ENCODE measurements at places on chromosomes 5 and 9. TPM values are rescaled to one million over a fixed set of nuclear protein-coding genes. Genes with fewer than 3 reads are reported as not detected.

- no peak for DNase-seq
Measured at GRCh38 chr9:129071526-129072126, 9.3 kb upstream of the DOLPP1 start.

DNA sequence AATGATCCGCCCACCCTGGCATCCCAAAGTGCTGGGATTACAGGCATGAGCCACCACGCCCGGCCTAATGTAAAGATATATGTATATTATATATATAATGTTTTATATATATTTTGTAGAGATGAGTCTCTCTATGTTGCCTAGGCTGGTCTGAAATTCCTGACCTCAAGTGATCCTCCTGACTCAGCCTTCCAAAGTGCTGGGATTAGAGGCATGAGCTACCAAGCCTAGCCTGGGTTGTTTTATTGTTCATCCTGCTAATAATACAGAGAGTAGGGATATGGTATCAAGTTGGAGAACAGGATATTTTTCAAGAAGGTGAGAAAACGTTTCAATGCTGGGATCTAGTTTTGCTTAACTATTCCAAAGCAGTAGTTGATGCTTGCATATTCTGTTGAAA lies 2.9 kb downstream of the SEC24A start:
- DNase-seq = no peak

- no peak for DNase-seq
Measured at GRCh38 chr9:33952066-33952465, 96.6 kb downstream of the UBAP2 start.

DNA sequence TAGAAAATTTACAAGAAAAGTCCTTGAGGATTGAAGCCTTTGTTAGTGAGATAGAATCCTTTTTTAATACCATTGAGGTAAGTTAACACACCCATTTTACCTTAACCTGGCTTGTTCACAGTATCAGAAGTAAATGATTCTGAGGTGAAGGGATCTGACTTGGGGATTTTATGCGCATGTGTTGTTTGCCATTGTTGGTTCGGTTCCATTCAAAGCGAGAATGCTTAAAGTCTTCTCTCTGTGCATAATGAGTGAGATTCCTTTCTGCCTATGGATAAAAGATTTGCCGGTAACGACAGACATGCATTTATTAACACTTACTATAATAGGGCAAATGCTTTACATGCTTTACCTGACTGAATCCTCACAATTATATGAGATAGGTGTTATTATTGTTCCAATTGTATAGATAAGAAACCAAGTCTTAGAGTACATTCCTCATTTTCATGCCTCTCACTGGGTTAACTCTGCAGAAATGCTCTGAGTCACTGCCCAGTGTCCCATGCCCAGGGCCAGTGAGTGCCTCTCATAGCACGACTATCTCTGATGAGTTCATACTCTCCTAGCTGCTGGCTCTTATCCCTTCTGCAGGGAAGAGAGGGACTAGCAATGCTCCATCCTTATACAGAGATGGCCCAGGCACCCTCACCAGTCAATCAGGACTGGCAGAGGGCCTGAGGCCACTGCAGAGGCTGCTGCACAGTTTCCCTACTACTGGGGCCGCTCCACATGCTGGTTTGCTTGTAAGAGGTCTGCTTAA lies 54.4 kb downstream of the CMYA5 start:
- DNase-seq = no peak

- no peak for DNase-seq
Measured at GRCh38 chr9:134389642-134390041, 63.4 kb downstream of the RXRA start.

- DNase-seq = no peak
Measured at GRCh38 chr5:64295101-64295500, 129.5 kb downstream of the RNF180 start.

GRCh38 chr5:118918232-118918631 lies 70.1 kb downstream of the DTWD2 start:
- DNase-seq = no peak

GRCh38 chr9:8419596-8420275 lies 620.2 kb upstream of the DMAC1 start:
- no peak for DNase-seq

LVRN gene
- 11.0 TPM for total RNA-seq

GADD45G gene
- 4.7 TPM for total RNA-seq

ASPN gene
- total RNA-seq = 113 TPM

CBY3 gene
- not detected for total RNA-seq

FYB1 gene
- 45.8 TPM for total RNA-seq
